ENCODE measurements at places on chromosomes 2 and 18.

- no peak for DNase-seq
Observed at GRCh38 chr2:85794038-85794441, 40.2 kb downstream of the ATOH8 start.

DNA sequence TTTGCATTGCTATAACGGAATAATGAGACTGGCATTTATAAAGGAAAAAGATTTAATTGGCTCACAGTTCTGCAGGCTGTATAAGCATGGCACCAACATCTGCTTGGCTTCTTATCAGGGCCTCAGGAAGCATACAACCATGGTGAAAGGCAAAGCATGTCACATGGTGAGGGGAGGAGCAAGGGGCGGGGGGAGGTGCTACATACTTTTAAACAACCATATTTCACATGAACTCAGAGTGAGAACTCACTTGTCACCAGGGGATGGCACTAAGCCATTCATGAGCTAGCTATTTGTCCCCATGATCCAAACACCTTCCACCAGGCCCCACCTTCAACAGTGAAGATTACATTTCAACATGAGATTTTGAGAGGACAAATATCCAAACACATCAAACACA, 188.7 kb downstream of the MBD5 start:
- DNase-seq: no peak

- DNase-seq: no peak
Observed at GRCh38 chr2:63434024-63435001, 154.0 kb downstream of the WDPCP start.

DNA sequence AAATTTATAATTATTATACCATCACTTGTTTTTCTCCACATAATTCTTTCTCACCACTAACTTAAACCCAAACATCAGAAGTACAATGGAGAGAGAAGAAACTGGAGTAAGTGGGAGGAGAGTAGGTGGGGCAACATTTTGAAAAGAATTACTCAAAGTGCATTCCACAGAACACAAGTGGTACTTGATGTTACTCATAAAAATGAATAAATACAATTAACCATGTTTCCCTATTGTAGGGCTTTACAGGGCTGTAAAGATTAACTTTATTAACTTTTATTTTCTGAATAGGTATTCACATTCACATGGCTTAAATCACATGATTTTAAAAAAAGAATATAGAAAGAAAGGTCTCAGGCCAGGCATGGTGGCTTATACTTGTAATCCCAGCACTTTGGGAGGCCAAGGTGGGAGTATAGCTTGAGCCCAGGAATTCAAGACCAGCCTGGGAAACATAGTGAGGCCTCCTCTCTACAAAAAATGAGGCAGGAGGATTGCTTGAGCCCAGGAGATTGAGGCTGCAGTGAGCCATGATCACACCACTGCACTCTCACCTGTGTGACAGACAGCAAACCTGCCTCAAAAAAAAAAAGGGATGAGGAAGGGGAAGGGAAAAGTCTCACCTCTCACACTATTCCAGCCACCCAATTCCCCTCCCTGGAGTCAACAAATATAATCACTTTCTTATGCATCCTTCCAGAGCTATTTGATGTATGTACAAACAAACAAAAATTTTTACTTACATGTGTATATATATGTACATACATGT, 47.1 kb downstream of the KCNG3 start:
- DNase-seq: no peak

DNA sequence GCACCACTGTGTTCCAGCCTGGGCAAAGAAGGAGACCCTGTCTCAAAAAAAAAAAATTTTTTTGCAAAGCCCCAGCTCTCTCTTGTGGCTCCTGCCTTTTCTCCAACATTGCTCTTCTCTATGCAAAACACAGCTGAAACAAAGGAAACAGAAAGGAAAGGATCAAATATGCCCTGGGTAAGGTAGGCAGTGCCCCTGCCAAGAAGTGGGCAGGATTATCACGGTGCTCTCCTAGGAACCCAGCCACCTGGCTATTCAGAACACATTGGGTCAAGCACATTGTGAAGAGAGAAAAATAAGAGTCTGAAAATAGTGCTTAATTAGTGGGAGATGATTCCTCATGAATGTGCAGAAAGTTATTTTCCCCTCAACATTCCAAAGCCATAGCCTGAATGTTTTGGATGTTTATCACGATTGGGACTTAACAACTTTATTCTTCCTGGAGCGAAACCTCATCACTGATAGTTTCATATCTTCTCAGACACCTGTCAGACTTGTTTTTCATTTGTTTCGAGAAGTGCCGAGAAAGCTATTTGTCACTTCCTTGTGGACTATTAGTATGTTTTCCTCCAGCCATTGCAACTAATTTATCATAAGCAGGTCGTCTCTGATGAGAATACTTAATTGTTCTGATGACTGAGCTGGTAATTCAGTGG, 42.7 kb upstream of the RPL31 start:
- DNase-seq: no peak

- no peak for DNase-seq
Observed at GRCh38 chr2:63872571-63873328, 31.1 kb downstream of the UGP2 start.

- DNase-seq: no peak
Observed at GRCh38 chr2:169738566-169739229, 5.1 kb downstream of the KLHL23 start.

DNA sequence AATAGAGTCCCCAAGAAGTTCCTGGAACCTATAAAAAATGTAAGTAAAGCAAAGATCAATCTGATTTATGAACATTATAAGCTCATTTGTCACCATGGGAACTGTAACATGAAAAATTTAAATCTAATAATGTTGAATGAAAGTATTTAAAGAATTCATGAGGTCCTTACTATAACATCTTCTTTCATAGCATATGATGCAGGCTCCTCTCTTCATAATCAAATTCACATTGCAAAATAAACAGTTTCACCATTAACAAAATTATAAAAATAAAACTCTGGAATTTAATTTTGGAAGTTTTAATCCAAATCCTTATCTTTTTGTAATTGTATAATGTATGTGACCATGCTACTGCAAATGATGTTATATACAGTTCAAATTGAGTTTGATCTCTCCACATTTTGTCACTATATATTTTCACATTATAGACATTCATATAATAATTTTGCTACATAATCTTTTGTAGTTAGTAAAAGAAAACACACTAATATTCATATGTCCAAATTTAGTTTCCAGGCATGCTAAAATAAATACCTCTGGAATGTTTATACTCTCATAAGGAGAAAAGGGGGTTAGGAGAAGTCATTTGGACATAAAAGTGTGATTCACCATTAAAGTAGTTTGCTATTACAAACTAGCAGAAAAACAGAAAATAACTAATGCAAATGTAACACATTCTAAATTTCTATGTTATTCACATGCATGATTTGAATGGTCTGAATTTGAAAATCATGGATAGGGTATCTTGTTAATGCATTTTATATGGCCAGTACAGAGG, 954.1 kb downstream of the DSC3 start:
- DNase-seq: no peak

GRCh38 chr2:23843051-23843976, 83.6 kb downstream of the ATAD2B start:
- no peak for DNase-seq

GRCh38 chr2:170148161-170148560, 29.8 kb upstream of the MYO3B start:
- no peak for DNase-seq

DNA sequence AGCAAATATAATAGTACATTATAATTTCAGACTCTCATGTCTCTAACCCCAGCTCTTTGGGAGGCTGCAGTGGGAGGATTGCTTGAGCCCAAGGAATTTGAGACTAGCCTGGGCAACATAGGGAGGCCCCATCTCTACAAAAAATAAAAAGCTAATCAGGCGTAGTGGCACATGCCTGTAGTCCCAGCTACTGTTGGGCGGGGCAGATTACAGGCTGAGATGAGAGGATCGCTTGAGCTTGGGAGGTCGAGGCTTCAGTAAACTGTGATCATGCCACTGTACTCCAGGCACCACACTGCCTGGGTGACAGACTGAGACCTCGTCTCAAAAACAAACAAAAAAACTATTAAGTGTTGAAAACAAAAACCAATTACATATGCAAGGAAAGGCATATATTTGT, 123.0 kb upstream of the MYO3B start:
- no peak for DNase-seq

GRCh38 chr2:68925295-68925896, 27.3 kb downstream of the GKN2 start:
- peak; percentile 40 for DNase-seq

GRCh38 chr2:12754643-12755042, 37.9 kb downstream of the TRIB2 start:
- no peak for DNase-seq

- no peak for DNase-seq
Observed at GRCh38 chr2:150916467-150917396, 344.9 kb downstream of the RBM43 start.

- DNase-seq: no peak
Observed at GRCh38 chr2:74537140-74537539, 7.4 kb downstream of the HTRA2 start.

- no peak for DNase-seq
Observed at GRCh38 chr2:197926673-197927072, 122.3 kb downstream of the PLCL1 start.

DNA sequence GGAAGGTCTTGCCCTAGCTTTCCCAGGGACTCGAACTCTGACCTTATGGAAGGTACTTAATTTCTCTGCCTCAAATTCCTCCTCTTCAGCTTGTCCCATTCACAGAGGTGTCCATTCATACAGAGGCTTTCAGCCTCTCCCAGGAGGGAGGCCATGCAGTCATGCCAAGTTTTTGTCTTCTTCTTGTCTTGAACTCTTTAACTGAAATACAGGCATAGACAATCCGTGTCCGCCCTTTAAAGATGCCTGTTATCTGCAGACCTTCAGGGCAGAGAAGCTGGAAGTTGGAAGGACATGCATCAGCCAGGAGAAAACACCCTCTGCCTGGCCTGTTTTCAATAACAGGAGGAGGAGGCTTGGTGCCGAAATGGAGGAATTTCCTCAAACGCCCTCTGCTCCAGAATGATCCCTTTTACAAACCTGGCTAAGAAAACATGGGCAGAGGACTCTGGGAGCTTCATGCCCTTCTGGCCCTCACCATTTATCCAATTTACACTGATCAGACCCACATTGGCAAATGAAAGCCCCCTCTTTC, 308.3 kb downstream of the MYCN start:
- DNase-seq: peak; percentile 31

- DNase-seq: peak; percentile 44
Observed at GRCh38 chr2:26712486-26713465, 20.3 kb downstream of the KCNK3 start.

DNA sequence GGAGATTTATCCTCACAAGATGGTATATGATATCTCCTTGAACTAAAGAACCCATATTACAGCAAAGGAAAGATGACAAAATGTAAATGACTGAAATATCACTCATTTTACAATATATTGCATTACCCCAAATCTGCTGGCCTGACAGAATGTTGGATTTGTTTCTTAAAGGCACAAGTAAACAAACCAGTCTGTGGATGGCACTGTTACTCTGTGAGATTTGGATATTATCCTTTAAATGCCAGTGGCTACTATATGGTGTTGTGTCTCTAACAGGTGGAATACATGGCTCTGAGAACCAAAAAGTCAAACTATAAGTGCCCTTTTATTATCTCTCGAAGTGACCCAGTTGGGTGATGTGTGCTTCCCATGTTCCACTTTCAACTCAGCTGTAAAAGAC, 125.7 kb downstream of the PDE1A start:
- no peak for DNase-seq

- no peak for DNase-seq
Observed at GRCh38 chr2:222468346-222468745, 44.0 kb downstream of the SGPP2 start.

All from head of caudate nucleus (tissue), 42 donors.